ENCODE measurements at places on chromosomes 2 and 18.
A peak's percentile ranks its signal among the peaks of the same experiment; 100 is the strongest.

DNA sequence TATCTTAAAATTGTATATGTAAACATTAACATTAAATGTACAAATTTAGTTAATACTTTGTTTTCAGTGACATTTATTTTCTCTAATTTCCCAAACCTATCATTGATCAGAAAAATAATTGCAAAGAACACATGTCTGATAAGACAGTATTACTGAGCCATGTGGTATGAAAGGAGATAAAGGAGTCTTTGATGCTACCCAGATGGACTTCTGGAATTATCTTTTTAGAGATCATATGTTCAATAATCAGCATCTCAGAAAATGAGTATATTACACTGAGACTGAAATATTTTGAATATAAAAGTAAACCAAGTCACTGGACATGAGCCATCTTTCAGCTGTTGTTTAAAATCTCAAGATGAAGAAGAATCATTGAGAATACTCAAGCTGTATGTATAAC lies 153.3 kb downstream of the PHLPP1 start:
- no peak for DNase-seq

- peak; percentile 51 for DNase-seq
These were observed 383.3 kb downstream of the MTX2 start for GRCh38 chr2:176652300-176653182.

DNA sequence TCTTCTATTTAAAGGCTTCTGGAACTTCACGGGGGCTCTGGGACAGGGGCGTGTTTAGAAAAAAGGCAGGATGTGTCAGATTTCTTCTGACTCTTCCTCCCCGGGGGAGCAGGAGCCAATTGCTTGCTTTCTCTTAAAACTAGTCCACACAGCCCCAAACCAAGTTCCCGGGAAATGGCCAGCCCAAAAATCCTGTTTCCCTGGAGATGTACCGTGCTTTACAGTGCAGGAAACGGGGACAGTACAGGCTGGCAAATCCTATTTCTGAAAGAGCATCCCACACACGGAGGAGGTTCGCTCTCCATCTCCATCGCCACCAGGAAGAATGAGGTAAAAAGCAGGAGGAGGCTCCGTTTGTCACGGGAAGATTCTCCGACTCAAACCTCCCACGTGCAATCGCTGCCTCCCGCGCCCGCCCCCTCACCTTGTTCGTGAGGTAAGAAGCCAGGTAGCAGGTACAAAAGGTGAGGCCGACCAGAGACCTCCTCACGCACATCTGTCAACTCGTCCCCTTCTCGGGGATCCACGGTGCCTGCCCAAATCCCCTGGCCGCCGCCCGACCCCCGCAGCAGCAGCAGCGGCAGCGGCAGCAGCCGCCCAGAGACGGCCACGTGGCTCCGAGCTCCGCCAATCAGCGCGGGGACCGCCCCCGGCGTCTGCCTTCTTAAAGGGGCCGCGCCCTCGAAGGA lies 15.6 kb upstream of the RIOK3 start:
- peak; percentile 45 for DNase-seq

- no peak for DNase-seq
These were observed 12.7 kb downstream of the GCKR start for GRCh38 chr2:27509326-27509725.

DNA sequence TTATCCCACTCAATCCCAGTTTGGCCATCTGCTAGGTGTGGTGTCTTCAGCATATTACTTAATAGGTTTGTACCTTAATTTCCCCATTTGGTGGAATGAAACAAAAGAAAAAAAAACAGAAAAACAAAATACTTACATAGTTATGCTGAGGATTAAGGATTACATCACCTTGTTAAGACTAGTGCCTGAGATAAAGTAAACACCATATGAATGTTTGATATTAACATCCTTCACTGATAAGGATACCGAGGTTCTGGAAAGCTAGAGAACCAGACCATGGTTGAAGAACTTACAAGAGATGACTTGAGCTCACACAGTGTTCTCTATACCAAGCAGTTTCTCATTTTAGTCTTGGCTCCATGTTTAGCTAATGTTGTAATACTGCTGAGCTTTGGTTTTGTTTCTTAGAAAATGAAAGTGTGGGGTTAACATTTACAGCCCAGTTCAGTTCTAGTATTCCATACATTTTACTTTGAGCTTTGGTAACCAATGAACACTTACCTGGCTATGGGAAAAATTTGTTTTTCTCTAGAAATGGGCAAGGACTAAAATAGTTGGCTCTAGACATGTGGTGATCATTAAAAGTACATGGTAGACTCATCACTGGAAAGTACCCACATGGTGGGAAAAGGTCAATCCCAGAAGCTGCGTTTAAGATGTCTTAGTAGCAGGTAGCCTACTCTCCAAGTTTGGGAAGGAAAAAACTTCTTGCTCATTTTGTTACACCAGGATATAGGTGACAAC lies 5.8 kb upstream of the GPD2 start:
- DNase-seq, result no peak

GRCh38 chr2:68203587-68203986 lies 45.9 kb downstream of the PNO1 start:
- DNase-seq, result no peak

GRCh38 chr2:185384822-185385560 lies 353.6 kb upstream of the FSIP2 start:
- DNase-seq, result no peak

Measured in Jurkat, Clone E6-1 (cell line).